ENCODE measurements at places on chromosomes 12 and 14.
A peak's percentile ranks its signal among the peaks of the same experiment; 100 is the strongest.

GRCh38 chr14:58428118-58428683 is 682 bp downstream of the KIAA0586 start:
- peak; percentile 35 for DNase-seq

- no peak for DNase-seq
Observed at GRCh38 chr12:72612171-72612570, 340.0 kb downstream of the TRHDE start.

GRCh38 chr12:18165889-18166288 is 75.9 kb upstream of the RERGL start:
- no peak for DNase-seq

DNA sequence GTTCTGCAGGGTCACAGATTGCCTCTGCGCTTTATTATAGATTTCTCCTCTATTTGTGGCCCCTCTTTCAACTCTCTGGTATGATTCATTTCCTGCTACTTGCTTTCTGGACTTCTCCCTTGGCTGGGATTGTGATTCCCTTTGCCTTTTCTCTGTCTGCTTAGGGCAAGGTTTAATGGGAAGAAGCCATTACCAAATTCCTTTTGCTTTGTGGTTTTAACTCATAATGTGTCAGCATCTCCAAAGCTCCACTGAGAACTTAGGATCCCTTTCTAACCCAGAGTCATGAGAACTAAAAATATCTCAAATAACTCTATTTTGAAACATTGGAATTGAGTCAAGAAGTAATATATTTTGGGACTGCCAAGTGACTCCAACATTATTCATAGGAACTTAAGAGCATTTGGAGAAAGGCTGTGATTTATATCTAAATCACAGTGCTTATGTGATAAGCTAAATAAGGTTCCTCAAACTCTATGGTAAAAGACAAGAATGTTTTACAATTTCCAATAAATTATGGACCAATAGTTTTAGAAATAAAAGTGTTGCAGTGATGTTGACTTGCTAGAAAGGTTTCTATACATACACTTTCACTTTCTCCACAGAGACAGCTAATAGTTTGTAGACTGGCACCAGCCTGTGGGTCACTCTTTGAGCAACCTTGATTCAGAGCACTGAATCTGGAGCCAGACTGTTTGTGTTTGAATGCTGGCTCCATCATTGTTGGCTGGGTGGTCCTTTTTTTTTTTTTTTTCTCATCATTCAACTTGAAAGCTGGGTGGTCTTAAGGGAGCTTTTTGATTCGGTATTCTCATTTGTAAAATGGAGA is 93.9 kb downstream of the DACT1 start:
- no peak for DNase-seq

GRCh38 chr14:78576437-78577166 is 406.4 kb downstream of the NRXN3 start:
- DNase-seq: no peak

DNA sequence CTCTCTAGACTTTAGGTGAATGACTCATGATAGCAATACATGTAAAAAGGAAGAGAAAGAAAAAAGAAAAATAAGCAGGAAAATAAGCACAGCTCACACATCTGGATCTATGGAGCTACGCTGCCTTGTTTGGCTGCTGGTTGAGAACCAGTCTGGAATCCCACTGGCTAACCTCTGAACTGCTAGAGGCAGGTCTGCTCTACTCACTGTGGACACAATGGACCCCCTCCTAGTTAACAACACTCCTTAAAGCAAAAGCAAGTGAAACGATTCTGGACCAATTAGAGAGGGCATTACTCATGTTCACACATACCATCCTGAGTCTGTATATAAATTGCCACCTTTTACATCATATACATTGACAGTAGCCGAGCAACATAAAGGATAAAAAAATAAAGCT is 383.2 kb upstream of the FLRT2 start:
- no peak for DNase-seq

GRCh38 chr12:42140901-42141300 is 3.8 kb downstream of the GXYLT1 start:
- DNase-seq: no peak

- no peak for DNase-seq
Observed at GRCh38 chr12:13198241-13198640, 1.7 kb downstream of the EMP1 start.

- DNase-seq: peak; percentile 81
Observed at GRCh38 chr12:132413931-132414588, 75.9 kb upstream of the FBRSL1 start.

DNA sequence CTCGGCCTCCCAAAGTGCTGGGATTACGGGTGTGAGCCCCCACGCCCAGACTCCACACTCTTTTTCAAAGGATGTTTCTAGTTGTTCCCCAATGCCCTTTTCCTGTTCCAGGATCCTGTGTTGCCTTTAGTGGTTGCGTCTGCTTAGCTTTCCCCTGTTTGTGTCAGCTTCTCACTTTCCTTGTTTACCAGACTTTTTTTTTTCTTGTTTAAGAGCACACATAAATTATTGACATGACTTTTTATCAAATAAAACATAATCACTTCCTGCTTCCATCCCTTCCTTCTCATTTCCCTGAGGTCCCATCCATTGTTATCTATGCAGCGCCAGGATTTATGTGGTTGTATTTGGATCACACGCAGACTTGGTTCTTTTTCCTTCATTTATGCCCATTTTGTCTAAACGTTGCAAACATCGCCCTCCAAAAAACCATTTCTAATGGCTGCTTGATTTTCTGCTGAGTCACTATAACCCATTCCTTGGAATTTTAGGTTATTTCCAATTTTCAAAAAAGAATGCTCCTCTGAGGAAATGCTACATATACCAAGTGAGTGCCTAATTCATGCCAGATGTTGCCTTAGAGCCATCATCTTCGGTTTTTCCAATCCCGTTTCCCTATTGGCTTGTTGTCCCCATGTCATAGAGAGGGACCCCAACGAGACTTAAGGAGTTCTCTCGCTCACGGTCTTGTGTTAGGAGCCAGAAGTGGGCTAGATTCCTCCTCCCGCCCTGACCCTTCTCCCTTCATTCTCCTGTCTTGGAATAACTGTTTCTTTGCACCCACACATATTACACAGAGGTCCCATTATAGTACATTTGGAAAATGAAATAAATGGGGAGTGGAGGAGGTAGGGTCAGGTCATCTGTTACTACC is 13.5 kb upstream of the CYP46A1 start:
- no peak for DNase-seq

- DNase-seq: no peak
Observed at GRCh38 chr14:38138473-38139138, 69.1 kb upstream of the SSTR1 start.

DNA sequence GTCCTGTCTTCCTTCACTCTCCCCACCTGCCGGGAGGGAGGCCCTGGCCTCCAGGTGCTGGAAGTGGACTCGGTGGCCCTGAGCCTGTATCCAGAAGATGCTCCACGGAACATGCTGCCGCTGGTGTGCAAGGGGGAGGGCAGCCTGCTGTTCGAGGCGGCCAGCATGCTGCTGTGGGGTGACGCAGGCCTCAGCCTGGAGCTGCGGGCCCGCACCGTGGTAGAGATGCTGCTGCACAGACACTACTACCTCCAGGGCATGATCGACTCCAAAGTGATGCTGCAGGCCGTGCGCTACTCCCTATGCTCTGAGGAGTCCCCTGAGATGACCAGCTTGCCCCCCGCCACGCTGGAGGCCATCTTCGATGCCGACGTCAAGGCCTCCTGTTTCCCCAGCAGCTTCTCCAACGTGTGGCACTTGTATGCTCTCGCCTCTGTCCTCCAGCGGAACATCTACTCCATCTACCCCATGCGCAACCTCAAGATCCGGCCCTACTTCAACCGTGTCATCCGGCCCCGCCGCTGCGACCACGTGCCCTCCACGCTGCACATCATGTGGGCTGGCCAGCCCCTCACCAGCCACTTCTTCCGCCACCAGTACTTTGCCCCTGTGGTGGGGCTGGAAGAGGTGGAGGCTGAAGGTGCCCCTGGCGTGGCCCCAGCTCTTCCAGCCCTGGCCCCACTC is 8.8 kb downstream of the VRTN start:
- DNase-seq: no peak

DNA sequence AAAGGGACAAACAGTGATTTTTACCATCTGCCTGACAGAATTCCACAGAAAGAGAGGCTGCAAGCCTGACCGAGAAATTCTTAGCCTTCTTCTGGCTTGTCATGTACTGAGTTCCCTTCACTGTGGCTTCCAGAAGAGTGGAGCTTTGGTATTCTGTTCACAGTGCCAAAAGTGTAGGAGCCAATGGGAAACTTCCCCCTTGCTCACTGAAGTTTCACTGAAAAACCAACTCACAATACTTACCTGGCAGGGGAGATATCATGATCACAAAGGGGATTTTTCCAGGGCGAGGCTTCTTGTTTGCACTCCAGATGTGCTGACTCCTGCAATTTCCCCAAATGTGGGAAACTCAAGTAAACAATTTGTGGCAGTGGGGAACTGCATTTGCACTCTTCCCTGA is 31.7 kb upstream of the MMP19 start:
- no peak for DNase-seq

DNA sequence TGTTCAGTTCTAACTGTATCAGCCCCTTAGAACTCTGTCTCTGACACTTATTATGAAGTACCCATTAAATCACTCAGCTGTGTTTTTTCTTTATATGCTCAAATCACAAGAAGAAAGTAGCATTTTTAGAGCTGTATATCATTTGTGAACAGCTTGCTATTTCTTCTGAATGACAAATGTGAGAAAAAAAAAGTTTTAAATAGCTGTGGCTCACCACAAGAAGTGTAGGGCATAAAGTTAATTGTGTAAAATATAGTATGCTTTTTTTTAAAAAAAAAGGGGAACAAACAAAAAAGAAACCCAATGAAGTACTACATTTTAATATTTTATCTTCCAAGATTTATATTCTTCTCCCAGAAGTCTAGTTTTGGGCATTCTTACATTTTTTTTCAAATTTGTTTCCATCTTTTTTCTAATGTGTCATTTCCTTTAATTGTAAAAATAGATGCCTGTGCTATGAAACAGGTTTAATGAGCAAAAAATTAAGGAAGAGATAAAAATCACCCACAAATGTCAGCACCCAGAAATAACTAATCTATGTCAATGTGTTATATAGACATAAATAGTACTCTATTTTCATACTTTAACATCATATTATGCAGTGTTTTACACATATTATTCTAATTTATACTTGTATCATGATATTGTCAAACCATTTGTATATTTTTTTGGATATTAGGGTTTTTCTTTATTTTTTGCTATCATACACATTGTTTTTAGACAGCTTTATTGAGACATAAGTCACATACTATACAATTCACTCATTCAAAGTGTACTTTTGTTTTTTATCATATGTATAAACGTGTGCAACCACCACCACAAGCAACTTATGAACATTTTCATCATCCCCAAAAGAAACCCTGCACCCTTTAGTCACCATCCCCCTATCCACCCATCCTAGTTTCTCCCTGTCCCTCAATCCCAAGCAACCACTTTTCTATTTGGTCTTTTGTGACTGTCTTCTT is 22.4 kb upstream of the LRRK2 start:
- DNase-seq: no peak

DNA sequence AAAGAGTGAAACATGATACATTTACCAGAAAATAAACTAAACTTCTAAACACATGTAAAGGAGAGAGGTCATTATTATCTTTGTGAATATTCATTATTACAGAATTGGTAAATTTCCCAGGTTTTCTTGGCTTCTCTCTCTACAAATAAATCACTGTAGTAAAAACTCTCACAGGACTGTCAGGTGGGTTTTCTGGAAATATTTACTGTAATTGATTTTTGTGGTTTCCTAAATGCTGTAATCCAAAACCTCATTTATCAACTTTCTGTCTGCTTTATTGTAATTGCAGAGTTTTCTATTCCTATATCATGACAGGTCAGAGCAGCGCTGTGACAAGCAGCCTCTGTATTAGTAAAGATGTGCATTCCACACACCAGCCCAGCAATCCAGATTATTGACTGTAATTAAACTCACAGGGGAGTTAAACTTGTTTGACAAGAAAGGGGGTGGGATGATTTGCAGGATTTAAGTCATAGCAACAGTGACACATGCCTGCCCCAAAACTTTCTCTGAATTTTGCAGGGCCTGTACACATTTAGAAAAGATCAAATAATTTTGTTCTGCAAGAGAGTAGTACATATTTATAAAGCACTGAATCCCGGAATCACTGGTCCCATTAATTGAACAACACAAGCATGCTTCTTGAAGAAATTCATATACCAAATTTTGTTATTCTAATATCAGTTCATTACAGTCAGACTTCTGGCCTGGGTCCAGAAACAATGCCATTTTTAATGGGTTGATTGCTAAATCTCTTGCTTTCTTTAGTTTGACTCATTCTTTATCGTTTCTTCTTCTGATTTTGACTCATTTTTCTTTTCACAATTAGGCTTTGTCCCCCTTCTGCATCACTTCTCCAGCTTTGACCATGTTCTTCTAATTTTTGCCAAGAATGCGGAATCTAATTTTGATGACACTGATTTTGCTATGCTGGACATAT is 42.2 kb downstream of the PTPRO start:
- DNase-seq: no peak

DNA sequence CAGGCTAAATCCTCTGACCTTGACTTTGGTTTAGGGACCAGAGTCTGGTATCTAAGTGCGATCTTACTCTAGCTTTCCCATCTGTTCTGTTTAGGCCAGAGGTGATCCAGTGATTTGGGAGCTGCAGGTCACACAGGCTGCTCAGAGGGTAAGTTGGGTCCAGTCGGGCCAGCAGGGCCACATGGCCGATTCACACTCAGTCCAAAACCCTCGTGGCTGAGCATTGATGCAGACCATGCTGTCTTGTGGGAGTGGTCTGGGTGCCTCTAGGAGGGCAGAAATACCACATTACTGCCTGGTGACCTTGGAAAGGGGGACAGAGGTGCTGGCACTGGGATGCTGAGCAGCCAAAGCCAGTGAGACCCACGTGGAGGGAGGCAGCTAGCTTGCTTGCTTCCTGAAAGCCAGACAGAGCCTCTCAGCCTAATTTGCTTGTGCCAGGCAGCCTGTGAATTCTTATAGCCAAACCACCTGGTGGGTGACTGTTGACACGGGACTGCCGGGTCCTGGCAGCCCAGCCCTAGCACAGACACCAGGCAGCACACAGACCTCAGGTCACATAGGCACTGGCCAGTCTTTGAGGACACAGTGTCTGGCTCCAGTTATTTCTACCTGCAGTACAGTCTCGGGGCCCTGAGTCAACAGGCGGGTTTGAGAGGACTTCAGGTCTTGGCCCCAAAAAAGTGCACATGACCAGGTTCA is 31.7 kb downstream of the ESRRB start:
- DNase-seq: no peak

- DNase-seq: no peak
Observed at GRCh38 chr14:68771631-68772030, 21.2 kb downstream of the ZFP36L1 start.

GRCh38 chr14:20441461-20441860 is 5.5 kb upstream of the KLHL33 start:
- DNase-seq: no peak

- DNase-seq: no peak
Observed at GRCh38 chr12:54689034-54689372, 40.8 kb upstream of the DCD start.

- DNase-seq: peak; percentile 14
Observed at GRCh38 chr14:99514552-99515300, 33.5 kb downstream of the CCNK start.

Data from SK-N-SH (cell line).